ENCODE measurements at places on chromosomes 4 and X.
A peak's percentile ranks its signal among the peaks of the same experiment; 100 is the strongest.

GRCh38 chr4:32909736-32910135 is 2189.6 kb downstream of the PCDH7 start:
- no peak for DNase-seq

DNA sequence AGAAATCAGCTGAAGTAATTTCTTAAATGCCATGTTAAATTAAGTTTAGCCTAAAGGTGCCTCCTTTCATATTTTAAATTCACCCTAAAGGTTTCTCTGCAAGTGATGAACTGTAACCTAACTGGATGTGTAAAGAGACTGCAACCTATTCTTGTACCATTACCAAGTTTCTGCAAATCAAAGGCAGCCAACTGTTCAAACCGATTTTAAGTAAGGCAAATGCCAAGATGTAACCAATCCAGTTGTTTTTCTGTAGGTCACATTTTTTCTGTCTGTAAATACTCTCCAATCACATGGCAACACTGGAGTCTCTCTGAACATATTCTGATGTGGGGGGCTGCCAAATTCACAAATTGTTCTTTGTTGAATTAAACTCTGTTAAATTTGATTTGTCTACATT is 42.4 kb upstream of the FGF2 start:
- no peak for DNase-seq

GRCh38 chr4:53899586-53900270 is 164.7 kb downstream of the CHIC2 start:
- DNase-seq = no peak

- no peak for DNase-seq
Observed at GRCh38 chr4:146142768-146143167, 32.8 kb upstream of the LSM6 start.

- DNase-seq = no peak
Observed at GRCh38 chr4:119795986-119796578, 167.5 kb upstream of the PDE5A start.

GRCh38 chrX:136495043-136495442 is 2.3 kb upstream of the HTATSF1 start:
- peak; percentile 63 for DNase-seq

DNA sequence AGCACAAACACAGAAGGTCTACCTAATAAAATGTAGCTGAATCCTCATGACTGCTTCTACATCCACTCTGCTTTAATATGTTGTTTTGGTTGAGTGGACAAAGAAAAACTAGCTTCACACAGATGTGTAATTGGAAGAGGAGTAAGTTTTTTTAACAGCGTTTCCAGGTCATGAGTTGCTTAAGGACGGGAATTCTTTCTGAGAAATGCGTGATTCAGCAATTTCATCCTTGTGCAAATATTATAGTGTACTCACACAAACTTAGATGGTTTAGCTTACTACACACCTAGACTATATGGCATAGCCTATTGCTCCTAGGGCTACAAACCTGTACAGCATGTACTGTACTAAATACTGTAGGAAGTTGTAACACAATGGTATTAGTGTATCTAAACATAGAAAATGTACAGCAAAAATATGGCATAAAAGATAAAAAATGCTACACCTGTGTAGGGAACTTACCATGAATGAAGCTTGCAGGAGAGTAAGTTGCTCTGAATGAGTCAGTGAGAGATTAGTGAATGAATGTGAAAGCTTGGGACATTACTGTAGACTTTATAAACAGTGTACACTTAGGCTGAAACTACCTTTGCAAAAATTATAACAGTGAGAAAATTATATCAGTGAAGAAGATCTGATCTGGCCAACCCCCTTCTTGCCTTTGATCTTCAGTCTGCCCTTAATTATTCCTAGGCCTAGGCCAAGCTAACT is 70.8 kb upstream of the IL15 start:
- DNase-seq = no peak

GRCh38 chr4:149029056-149029651 is 586.9 kb upstream of the NR3C2 start:
- DNase-seq = no peak

DNA sequence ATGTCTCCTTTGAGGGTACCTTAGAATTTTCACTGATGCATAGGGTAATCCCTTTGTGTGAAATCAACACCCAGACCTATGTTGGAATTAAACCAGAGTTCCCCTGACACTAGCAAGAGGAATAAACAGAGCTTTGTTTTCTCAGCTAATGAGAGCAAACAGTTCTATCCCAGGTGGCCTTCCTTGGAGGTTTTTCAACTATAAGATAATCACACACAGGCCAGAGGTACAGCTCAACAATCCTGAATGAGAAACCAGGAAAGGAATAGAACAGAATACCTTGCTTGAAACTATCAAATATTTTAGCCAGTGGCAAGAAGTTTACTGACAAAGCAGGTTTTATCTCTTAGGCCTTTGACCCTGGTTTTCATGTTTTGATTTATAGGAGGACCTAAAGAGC is 100.2 kb downstream of the OTC start:
- no peak for DNase-seq

DNA sequence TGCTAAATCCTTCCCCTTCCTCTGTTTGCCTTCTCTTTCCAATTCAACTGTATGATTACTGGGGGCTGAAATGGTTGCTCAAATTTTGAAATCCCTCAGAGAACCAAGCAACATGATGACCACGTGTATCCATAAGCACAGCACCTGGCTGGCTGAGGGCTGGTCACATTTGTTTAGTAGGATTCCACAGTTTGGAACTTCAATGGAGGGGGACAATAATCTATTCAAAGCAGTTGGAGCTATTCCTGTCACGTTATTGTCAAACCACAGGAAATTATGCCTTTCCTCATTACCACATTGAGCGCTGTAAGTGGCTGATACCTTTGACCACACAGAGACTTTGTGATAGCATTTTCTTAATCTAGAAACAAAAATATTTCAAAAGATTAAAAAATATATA is 7.0 kb downstream of the TMSB4X start:
- peak; percentile 49 for DNase-seq

DNA sequence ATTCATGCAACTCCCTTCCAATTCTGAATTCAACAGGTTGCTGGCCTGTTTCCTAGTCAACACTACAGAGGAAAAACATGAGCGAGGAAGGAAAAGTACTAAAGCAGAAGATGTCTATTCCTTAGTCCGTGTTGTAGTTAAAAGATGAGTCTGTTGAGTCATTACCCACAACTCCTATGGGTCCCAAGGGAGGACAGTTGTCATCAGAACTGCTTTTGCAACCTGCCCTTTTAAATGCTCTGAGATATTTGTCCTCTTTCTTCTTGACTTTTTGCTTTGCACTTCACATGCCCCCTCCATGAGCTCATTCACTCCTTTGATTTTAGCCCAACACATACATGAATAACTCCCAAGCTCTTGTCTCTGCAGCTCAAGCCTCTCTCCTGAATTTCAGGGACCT is 119.2 kb downstream of the CORIN start:
- no peak for DNase-seq

GRCh38 chr4:89674876-89675459 is 162.0 kb downstream of the SNCA start:
- no peak for DNase-seq

DNA sequence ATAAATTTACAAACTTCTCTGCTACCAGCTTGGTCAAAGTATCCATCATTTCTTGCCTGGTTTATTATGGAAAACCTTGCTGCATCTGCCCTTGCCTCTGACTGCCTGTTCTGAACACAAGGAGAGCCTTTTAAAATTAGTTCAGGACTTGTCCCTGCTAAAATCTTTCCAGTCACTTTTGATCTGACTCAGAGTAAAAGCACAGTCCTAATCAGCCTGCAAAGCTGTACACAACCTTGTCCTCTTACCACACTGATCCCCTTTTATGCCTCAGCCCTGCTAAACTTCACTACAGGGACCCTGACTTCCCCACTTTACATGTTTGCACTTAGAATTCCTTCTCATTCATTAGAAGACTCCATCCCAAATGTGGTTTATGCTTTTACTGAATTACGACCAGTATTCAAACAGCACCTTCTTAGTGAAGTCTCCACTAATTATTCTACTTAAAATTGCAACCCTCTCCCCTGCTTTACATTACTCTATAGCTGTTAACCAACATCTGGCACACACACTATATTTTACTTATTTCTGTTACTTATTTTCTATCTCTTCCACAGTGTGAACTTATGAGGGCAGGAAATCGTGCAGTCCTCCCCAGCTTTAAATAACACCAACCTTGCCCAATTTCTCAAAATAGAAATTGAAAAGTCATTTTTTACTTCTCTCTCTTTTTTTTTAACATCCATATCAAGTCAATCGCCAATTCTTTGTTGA is 6.3 kb downstream of the GABRA4 start:
- DNase-seq = no peak

DNA sequence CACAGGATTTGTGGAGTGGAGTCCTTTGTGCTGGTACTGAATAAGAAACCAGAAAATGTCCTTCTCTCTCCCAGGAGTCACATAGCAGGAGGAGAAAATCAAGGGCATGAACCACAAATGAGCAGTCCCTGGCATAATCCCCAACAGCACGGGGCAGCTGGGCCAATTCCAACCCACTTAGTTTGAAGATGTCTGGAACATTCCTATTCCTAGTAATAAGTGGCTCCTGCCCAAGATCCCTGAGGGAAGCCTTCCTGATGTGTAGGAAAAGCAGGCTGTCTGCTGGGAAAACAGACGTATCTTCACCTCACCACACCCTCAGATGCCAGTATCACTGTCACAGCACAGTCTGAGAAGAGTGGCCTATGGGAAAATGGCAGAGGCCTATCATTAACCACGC is 182.8 kb upstream of the MAP3K15 start:
- no peak for DNase-seq

DNA sequence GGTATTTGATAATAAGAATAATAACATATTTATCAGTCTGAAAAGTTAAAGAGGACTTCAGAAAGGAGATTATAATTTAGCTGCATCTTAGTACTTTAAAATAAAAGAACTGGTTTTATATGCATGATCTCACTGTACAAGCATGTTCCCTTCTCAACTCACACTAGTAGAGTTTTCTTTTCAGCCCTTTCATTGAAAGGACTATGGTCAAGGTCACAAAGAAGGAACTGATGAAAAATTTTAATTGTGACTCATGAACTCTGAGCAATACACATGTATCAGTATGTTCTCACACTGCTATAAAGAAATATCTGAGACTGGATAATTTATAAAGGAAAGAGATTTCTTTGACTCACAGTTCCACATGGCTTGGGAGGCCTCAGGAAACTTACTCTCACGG is 73.7 kb upstream of the NDST4 start:
- DNase-seq = no peak

GRCh38 chr4:14920759-14921320 is 81.4 kb upstream of the CPEB2 start:
- DNase-seq = no peak

DNA sequence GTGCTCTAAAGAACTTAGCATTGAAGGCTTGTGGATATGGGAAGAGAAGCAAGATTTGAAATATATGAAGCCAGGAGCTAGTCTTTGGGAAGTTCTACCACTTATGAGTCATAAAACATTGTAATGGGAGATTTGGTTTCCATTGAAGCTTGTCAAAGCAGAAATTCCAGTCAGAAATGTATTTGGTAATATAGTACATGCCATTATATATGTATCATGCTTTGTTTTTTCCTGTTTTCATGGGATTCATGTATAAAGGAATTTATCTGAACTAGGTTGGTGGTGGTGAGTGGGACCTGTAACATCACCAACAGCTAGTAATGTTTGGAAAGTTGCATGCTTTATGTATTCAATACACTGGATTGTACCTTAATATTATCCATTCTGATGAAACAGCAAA is 14.6 kb upstream of the DCAF8L2 start:
- DNase-seq = no peak

DNA sequence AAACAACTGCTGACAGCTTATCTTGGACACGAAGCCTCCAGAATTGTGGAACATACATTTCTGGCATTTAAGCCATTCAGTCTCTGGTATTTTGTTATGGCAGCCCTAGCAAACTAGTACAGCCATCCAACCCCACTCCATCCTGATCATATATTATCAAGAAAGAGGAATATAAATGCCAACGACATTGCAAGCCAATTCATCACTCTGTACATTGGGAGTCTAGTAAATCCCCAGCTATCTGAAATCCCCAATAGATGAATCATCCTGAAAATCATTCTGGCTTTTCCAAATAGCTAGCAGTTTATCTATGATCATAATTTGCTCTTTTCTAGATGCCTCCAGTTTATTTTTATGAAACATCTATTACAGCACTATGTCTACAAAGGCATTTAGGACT is 41.1 kb downstream of the FRMD7 start:
- no peak for DNase-seq

GRCh38 chr4:77740480-77740879 is 78.7 kb downstream of the CNOT6L start:
- DNase-seq = no peak

DNA sequence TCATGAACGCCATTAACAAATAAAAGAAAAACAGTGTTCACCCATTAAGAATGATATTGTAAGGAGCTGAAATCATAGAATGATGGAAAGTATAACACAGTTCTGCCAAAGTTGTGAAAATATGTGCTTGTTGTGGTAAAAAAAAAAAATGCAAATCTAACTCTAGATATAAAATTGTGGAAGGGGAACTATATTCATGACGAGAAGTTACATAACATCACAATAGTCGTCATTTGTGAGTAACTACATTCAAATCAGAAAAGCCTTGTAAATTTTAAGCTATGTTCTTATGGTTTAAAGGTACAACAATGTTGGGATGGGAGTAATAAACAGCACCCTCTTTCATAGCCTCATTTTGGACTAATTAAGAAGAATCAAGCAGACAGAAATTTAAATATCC is 57.6 kb upstream of the PRDM8 start:
- peak; percentile 3 for DNase-seq

DNA sequence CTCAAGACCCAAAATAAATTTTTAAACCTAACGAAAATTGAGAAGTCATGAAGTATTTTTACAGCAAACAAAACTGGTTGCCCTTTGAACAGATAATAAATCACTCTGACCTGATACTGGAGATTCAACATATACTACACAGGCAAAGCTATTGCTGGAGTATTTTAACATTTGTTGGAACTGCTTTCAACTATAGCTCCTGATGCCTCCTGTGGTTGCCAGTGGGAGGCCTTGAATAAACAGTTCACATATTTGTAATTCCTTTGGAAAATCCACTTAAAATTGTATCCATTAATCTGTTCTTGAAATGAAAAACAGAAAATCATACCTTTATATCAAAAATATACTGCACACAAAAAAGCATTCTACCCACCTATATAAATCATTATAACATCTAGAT is 605.1 kb downstream of the KCTD8 start:
- DNase-seq = no peak

GRCh38 chr4:185573651-185574199 is 38.4 kb upstream of the PDLIM3 start:
- DNase-seq = no peak

- no peak for DNase-seq
Observed at GRCh38 chrX:50103866-50104566, 96.8 kb downstream of the AKAP4 start.
